Stimulated activated CD4-positive, alpha-beta T cell treated with anti-CD3 and anti-CD28 coated beads, TNF-alpha, amount 100 ng/mL, for 24 hours (primary cell): ENCODE measurements at places on chromosomes 6 and 20.

DNA sequence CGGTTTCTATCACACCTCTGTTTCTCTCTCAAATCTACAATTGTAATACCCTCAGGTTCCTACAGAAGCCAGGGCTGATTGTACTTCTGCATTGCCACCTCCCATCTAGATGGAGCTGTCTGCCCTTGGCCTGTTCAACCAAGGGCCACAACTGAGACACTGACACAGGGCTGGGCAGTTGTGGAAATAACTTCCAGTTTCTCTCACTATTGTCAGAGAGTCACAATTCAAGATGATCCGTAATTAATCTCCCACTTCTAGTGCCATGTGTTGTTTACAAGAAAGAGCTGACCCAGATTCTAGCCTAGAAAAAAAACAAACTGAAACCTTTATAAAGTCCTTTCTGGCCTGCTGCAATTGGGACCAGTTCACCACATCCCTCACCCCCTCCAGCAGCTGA lies 22.2 kb downstream of the RCAN2 start:
- no peak for DNase-seq

GRCh38 chr6:17289630-17290061 lies 8.5 kb downstream of the RBM24 start:
- no peak for DNase-seq

DNA sequence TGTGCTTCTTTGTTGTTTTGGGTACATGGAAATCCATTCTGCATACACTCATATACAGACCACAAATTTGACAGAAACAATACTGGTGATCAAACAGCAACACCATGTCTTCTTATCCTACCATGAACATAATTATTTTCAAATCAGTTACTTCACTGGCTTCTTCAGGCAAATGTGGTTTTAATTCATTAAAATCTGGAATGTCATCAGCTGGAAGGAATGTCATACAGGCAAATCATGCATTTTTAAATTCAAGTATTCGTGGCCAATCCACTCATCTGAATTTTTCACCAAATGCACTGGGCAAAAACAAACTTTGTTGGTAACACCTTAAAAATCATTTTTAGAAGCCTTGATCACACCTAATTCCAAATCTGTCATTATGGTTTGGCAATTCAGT lies 59.3 kb downstream of the KIF6 start:
- DNase-seq: no peak

DNA sequence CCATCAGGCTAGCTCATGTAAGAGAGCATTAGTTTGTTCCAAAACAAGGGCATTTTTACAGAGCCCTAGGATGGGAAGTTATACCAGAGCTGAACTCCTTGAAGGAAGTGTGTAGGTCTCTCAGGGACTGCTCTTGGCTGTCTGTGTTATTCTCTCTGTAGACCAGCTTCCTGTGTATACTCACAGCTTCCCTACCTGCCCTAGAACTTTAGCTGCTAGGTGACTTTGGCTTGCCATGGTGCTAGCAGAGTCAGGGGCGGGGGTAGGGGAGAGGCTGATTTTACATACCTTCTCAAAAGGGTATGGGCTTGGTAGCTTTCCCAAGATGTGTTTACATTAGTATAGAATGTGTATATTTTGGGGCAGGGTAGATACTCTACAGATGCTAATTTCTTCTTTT lies 17.4 kb downstream of the MAPRE1 start:
- no peak for DNase-seq

GRCh38 chr20:22507240-22507961 lies 77.0 kb downstream of the FOXA2 start:
- no peak for DNase-seq

DNA sequence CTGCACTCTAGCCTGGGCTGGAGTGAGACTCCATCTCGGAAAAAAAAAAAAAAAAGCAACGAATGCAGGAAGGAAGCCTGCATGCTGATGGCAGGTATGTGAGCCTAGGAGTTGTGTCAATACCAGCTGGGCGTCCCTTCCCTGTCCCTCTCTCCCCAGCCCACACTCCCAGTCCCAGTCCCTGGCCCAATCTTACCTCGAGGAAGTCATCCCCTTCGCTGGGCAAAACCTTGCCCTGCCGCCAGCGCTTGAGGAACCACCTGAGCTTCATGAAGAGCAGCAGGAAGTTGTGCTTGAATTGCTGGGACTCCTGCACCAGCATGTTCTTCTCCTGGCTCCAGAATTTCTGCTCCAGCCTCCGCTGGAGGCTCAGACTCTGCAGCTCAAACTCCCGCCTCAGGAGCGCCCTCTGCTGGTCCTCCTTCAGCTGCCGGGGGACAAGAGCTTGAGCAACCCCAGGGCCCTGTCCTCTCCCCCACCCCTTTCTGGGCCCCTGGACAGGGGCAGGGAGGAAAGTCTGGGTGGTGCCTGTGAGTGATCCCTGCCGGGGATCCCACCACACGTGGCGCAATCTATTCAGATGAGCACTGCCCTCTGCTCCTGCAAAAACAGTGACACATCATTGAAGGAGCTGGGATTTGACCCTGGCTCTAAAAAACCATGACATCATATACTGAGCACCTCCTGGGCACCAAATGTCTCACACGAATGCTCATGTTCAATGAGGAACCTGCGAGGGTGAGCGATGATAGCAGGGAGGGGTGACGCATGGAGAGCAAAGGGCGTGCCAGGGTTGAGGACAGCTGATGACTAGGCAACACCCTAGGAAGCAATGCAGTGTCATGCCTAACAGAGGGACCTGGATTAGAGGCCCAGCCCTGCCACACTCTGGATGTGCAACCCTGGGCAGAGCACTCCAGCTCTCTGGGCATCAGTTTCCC lies 35.0 kb upstream of the DSN1 start:
- peak; percentile 50 for DNase-seq

DNA sequence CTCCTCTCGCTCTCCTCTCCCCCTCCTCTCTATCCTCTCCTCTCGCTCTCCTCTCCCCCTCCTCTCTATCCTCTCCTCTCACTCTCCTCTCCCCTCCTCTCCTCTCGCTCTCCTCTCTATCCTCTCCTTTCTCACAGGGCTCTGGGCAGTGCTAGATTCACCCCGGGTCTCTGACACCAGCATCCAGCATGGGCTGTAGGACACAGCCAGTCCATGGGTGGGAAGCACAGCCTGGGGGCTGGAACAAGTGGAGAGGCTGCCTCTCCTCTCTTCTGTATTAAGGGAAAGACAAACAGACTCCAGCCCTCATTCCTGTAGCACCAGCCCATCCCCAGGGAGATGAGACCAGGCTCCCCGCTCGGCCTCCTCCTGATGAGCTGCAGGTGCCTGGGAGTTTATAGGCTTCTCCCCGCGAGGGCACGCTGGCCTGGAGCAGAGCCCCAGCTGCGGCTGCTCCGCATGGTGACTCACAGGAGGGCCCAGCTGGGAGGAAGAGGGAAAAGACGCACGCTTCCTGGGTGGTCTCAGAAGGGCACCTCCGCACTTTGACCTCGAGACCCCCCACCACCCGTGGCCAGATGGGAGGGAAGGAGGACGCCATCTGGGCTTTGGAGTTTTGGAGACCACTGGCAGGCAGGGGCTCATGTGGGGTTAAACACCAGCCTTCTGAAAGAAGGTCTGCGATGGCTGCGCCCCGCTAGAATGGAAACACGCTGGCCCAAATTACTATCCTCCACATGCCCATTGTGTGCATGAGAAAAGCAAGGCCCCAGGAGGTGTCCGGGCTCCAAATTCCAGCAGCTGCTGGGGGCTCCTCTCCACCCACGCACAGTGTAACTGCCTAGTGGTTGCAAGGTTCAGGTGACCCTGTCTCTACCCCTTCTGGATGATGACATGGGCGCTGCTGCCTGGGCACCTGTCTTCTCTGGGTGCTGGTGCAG lies 68.0 kb downstream of the BMP7 start:
- DNase-seq: no peak

GRCh38 chr6:124721331-124721730 lies 240.9 kb upstream of the RNF217 start:
- DNase-seq: no peak

DNA sequence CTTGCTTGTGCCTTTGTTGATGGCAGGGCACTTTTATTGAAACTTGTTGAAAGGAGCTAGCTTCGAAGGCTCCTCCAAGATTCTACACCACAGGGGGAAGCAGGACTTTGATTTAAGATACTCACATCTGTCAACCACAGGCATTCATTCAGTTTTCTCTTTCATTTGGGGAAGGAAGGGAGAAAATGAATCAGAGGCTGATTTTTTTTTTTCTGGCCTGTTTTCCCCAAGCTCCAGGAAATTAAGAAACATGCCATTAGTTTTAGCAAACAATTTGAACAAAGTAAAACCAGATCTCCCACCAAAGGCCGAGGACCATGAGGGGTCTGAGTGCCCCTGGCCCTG lies 8.7 kb upstream of the APCDD1L start:
- no peak for DNase-seq

DNA sequence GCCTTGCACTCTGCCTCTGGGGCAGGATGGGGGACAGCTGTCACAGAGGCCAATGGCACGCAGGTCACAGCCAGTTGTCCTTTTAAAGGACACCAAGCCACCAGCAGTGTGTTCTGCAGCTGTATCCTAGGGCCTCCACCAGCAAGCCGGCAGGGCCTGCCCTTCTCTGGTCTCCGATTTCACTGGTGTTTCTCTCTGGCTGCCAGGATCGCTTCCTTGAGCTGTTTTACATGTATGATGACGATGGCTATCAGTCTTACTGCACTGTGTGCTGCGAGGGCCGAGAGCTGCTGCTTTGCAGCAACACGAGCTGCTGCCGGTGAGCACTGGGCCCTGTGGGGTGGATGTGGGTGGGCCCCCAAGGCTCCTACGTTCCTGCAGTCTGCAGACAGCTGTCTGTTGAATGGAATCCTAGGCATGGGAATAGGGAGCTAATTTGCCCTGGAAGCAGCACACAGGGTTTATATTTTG lies 22.7 kb upstream of the MAPRE1 start:
- no peak for DNase-seq

DNA sequence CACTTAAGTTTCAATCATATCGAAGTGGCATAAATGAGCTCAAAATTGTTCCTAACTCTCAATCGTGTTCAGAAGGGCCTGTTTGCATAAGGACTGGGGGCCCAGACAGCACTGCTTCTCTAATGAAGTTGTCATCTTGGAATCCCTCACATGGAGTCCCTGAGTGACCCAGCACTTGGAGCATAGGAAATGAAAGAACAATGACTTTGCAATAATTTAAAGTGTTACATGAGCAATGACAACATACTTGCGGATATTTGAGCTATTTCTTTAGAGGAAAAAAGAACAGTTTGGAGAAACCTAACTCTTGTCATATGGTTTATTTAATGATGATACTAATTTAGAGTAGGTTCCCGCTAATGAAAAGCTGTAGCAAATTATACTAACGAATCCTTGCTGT lies 239.9 kb downstream of the TSHZ2 start:
- DNase-seq: no peak

DNA sequence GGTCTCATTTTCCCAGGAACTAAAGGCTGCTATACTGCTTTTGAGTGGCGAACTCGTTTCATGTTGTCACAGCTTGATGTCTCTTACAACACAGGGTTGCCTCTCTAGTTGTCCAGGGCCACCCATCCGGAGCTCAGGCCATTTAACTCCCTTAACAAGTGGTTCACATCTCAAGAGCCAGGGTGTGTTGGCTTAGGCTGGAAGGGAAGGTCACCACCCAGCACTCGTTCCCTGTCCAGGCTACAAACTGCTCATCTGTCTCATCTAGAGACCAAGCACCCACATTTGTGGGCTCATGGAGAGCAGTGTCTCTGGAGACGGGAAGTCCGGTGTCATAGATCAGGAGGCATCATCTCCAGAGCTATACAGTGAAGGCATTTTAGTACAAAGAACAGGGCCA lies 106.8 kb upstream of the EXOC2 start:
- DNase-seq: no peak

DNA sequence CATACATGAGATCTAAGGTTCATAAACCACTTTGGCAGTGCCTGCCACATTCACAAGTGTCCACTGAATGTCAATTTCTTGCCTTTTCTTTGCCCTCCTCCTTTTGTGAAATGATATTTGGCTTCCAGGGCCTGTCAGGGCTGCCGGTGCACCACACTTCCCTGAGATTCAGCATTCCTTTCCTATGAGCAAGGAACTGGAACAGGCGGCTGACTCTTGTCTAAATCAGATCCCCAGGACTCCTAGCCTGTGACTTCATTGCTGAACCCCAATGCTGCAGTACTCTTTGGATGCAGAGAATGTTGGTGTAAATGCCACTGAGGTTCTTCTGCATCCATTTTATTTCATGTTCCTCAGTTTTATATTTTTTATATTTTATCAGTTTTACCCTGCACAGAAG lies 172.2 kb downstream of the ARID1B start:
- no peak for DNase-seq

DNA sequence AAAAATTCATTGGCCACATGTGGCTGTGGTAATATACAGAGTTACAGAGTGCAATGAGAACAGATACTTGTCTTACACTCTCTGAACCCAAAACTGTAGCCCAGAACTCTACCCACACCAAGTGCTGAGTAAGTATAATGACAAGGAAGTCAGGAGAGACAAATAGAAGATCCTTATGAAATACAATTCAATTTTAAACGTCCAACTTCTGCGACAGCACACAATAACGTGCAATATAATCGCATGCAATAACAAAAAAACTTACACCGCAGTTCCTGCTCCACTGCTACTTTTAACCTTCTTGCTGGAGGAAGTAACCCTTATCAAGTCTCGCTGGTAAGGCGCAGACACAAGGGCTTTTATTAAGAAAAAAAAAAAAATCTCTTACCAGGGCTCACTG lies 881 bp downstream of the SFT2D1 start:
- no peak for DNase-seq

GRCh38 chr6:151119823-151120524 lies 119.8 kb upstream of the AKAP12 start:
- DNase-seq: no peak

- no peak for DNase-seq
Measured at GRCh38 chr20:53578492-53579222, 15.0 kb downstream of the ZNF217 start.

DNA sequence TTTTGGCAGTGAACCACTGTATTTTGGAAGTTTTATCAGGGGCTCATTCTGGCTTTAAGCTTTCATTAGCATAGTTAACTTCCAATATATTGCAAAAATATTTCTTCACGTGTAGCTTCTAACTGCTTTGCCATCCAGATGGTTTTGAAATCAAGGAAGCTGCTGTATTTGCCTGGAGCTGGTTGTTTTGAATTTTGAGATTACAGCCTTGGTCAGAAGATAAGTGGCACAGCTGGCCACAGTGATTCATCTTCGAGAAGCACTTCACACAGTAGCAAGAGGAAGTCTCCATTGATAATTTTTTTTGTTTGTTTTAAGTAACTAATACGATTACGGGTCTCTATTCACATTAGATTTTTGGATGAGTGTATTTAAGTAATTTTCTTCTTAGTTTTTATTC lies 3.8 kb downstream of the APCDD1L start:
- no peak for DNase-seq
